CD4-positive, alpha-beta T cell treated with Interferon alpha-2 for 1 hour (primary cell): ENCODE measurements at places on chromosomes 6 and 20.

- no peak for DNase-seq
Observed at GRCh38 chr6:38584731-38585130, 55.0 kb downstream of the BTBD9 start.

DNA sequence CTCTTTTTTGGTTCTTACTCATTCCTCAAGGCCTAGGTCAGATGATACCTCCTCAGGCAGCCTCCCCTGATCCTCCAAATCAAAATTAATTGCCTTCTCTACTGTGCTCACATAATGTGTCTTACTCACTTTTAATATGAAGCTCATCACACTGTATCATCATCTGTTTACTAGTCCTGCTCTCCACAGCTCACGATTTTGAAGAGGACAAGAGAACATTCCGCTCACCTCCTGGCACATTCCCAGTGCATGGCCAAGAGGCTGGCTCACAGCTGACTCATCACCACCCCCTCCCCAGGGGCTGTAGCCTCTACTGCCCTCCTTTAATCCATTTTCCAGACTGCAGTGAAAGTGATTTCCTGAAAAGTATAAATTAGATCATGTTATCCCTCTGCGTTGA, 133.1 kb downstream of the ALDH8A1 start:
- no peak for DNase-seq

GRCh38 chr6:107674995-107675738, 148.9 kb downstream of the SCML4 start:
- peak; percentile 88 for DNase-seq

GRCh38 chr6:163947276-163947675, 532.8 kb downstream of the QKI start:
- DNase-seq, result no peak

DNA sequence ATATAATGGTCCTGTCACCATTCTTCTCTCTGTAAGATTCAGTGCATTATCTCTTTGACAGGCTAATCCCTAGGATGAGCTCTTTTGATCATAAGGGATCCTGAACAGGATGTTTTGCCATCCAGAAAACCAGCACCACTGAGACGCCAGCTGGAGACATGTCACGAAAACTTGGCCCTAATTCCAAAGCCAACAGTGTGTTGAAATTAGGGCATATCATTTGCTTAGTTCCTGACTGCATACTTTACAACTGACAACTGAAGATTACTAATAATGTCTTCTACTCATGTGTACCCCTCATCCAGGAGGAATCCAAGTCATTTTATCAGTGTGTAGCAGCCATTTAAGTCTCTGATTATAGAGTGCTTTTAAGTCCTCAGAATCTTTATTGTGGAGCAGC, 243.6 kb downstream of the KCNQ5 start:
- DNase-seq, result no peak

GRCh38 chr6:53714395-53714794, 48.8 kb upstream of the KLHL31 start:
- no peak for DNase-seq

- no peak for DNase-seq
Observed at GRCh38 chr6:44375071-44375470, 12.4 kb upstream of the CDC5L start.

- DNase-seq, result no peak
Observed at GRCh38 chr6:118952683-118953082, 17.7 kb upstream of the MCM9 start.

GRCh38 chr6:110558575-110558974, 82.2 kb upstream of the SLC22A16 start:
- no peak for DNase-seq

- DNase-seq, result no peak
Observed at GRCh38 chr6:44737829-44738528, 350.5 kb downstream of the CDC5L start.
